Suprapubic skin (tissue), 4 donors: ENCODE measurements at places on chromosomes 2 and 18. TPM values are rescaled to one million over a fixed set of nuclear protein-coding genes. Genes with fewer than 3 reads are reported as not detected.

DNA sequence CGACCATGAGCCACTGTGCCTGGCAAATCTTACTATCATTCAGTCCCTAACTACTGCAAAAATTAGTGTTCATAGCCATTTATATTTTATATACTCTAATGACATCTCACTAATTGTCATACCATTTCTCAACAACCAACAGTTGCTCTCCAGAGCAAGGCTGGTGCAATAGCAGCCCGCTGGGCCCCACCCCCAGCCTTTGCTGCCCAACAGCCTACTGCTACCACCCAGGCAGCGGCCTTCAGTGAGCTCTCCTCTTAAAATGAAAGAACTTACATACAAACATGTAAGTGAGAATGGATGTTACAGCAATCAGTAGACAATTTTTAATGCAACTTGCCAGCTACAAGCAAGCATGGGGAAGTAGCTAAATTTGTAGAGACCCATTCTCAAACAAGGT, 90.5 kb downstream of the HNRNPLL start:
- H3K36me3 ChIP-seq: no peaks in the 10 kb centered on the region
- no peak overlapping the region for H3K4me3 ChIP-seq
- DNase-seq: no peak
- H3K27ac ChIP-seq: no peak overlapping the region

- H3K27ac ChIP-seq: no peak overlapping the region
- no peak for DNase-seq
- H3K4me1 ChIP-seq: peaks cover 13% of the 10 kb centered on the region
- H3K27me3 ChIP-seq: no peaks in the 10 kb centered on the region
These were observed 36.3 kb upstream of the SLC8A1 start for GRCh38 chr2:40488101-40488601.

GRCh38 chr18:49135877-49136276, 185.1 kb upstream of the SMAD7 start:
- H3K4me3 ChIP-seq: no peak overlapping the region
- H3K4me1 ChIP-seq: no peaks in the 10 kb centered on the region
- DNase-seq: no peak
- no peaks in the 10 kb centered on the region for H3K27me3 ChIP-seq
- no peaks in the 10 kb centered on the region for H3K36me3 ChIP-seq

DNA sequence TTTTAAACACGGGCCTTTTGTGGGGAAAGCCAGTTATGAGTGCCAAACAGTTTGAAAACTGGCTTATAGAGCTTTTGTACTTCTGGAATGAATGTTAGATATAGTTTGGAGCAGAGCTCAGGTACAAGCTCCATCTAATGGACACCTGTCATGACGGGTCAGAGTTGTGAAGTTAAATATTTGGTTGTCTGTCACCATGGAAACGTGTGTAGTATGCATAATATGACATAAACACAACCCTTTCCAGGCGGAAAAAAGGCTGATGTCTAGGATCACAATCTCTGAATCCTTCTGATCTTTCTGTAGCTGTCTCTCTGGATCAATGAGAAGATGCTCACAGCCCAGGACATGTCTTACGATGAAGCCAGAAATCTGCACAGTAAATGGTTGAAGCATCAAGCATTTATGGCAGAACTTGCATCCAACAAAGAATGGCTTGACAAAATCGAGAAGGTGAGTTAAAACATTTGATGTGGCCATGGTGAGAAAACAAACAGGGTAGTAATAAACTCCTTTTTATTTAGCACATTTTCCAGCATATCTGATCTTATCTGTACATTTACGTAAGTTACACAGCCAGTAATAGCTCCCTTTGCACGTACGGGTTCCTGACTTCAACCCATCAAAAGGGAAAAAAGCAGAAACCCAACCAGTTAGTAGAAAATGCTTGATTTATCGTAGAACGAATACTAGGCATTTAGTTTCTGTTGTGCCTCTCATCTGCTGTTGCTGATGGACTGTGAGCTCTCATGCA, 80.6 kb upstream of the EML6 start:
- peaks cover 86% of the 10 kb centered on the region for H3K36me3 ChIP-seq
- no peaks in the 10 kb centered on the region for H3K27me3 ChIP-seq
- no peak for DNase-seq
- H3K4me1 ChIP-seq: peaks cover 19% of the 10 kb centered on the region
- no peak overlapping the region for H3K4me3 ChIP-seq

- no peak overlapping the region for H3K27ac ChIP-seq
- H3K36me3 ChIP-seq: no peaks in the 10 kb centered on the region
- no peak overlapping the region for H3K4me3 ChIP-seq
- H3K27me3 ChIP-seq: no peaks in the 10 kb centered on the region
- DNase-seq: no peak
These were observed 232.9 kb upstream of the ID2 start for GRCh38 chr2:8448824-8449556.

DNA sequence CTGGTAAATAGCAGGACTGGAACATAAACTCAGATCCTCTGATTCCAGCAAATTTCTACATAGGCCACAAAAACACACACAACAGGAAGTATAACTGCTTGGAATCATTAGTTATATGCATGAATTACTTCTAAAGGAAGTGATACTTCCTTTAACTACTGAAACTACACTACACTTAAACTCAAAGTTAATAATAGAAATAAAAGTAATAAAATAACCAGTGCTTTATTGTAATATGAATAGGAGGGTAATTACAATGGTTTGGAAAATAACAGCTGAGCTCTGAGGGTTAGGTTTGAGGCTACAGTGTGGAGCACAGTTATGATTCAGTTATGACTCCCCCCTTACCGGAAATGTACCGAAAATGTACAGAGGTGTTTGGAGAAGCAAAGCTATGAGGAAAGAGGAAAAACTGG, 18.5 kb upstream of the POLI start:
- no peaks in the 10 kb centered on the region for H3K27me3 ChIP-seq
- H3K36me3 ChIP-seq: no peaks in the 10 kb centered on the region
- no peak for DNase-seq
- peaks cover 42% of the 10 kb centered on the region for H3K4me1 ChIP-seq
- H3K4me3 ChIP-seq: no peak overlapping the region
- H3K27ac ChIP-seq: no peak overlapping the region

DNA sequence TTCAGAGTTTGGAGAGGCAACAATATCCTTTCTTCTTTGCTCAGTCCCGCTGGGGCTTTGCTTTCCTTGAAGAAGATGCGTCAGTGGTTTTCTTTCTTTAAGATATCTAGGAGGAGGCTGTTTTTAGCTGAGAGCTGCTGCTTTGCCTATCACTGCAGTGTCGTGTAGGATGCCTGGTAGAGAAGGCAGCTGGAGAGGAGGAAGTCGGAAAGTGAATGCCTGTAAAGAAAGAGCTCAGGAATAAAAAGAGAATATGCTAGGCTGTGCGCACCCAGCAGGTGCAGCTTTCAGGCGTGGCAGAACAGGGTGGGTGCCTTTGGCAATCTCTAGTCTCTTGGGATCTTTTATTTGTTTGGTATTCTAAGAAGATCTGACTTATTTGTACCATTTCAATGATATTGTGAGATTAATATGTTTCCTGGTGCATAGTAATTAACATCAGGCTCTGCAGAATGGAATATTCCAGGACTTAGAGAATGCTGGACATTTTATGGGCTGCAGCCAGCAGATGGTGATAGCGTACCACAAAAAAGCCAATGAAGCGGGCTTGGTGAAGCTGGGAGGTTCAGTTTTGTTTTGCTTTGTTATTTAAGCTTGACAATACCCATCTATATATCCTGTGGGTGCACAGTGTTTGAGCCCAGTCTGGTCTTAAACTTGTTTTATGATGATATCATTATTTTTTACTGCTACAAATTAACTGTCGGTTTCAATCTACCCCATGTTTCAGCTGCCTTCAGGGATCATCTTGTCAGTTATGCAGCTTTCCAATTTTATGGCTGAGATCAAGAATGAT, 34.9 kb downstream of the CAVIN2 start:
- no peaks in the 10 kb centered on the region for H3K36me3 ChIP-seq
- no peak overlapping the region for H3K4me3 ChIP-seq
- no peaks in the 10 kb centered on the region for H3K4me1 ChIP-seq
- H3K27me3 ChIP-seq: no peaks in the 10 kb centered on the region
- no peak for DNase-seq
- H3K27ac ChIP-seq: no peak overlapping the region

- DNase-seq: no peak
- no peak overlapping the region for H3K27ac ChIP-seq
- no peaks in the 10 kb centered on the region for H3K27me3 ChIP-seq
- H3K4me1 ChIP-seq: no peaks in the 10 kb centered on the region
- no peaks in the 10 kb centered on the region for H3K36me3 ChIP-seq
- H3K4me3 ChIP-seq: no peak overlapping the region
These were observed 75.4 kb downstream of the FHOD3 start for GRCh38 chr18:36372903-36373311.

DNA sequence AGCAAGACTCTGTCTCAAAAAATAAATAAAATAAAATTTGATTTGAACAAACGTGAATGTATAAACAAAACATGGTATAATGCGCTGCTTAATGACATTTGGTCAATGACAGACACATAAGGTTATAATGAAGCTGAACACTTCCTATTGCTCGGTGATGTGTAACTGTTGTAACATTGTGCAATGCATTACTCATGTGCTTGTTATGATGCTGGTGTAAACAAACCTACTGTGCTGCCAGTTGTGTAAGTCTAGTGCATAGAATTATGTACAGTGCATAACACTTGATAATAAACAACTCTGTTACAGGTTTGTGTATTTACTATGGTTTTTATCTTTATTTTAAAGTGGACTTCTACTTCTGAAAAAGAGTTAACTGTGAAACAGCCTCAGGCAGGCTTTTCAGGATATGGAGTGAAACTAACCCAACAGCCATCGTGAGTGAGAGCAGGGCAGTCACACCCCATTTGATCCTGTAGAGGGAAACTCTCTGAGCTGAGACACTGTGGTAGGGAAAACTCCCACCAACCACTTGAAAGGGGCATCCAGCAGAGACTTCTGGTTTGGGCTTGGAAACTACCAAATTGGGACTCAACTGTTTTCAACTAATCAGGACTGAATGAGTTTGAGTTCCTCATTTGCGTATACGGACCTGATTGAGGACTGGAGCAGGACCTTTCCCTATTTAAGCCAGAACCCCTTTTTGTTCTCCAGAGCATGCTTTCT, 8.7 kb upstream of the RPRD1A start:
- no peak overlapping the region for H3K4me3 ChIP-seq
- no peak for DNase-seq
- H3K36me3 ChIP-seq: no peaks in the 10 kb centered on the region
- no peak overlapping the region for H3K27ac ChIP-seq

ASTL gene
- total RNA-seq: 0.87 TPM

PROKR1 gene
- 0.13 TPM for total RNA-seq

PCARE gene
- total RNA-seq: 0.08 TPM

OTX1 gene
- total RNA-seq: 19.7 TPM

CRYGC gene
- total RNA-seq: not detected

SULT1C4 gene
- total RNA-seq: 0.48 TPM

TGFA gene
- 38.0 TPM for total RNA-seq
